Fibroblast of the conjunctiva (primary cell): ENCODE measurements at places on chromosomes 13 and 19.

- no peak for DNase-seq
These were observed 2.8 kb downstream of the MAST1 start for GRCh38 chr19:12841094-12841493.

- no peak for DNase-seq
These were observed 549.6 kb upstream of the SLC10A2 start for GRCh38 chr13:103615771-103616170.

DNA sequence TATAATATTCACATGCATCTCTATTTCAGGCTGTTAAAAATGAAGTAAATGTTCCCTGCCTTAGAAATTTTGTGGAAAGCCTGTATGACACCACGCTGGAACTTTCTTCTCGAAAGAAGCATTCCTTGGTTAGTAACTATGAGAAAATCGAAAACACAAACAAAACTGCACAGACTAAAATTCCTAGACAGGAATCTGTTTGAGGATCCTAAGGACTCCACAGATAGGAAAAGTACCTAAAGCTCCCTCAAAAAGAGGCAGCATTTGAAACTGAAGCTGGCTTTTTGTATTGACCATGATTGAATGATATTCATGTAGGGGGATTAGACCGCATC is 103.4 kb downstream of the FRY start:
- no peak for DNase-seq

- DNase-seq, result no peak
These were observed 289.8 kb downstream of the COG6 start for GRCh38 chr13:39945226-39945625.

- DNase-seq, result no peak
These were observed 115.6 kb downstream of the SLC7A1 start for GRCh38 chr13:29479716-29480492.

- peak; percentile 41 for DNase-seq
These were observed 83.6 kb upstream of the ARHGEF7 start for GRCh38 chr13:111031531-111031961.

GRCh38 chr13:89982407-89983095 is 1364.9 kb upstream of the MIR17HG start:
- DNase-seq, result peak; percentile 26

DNA sequence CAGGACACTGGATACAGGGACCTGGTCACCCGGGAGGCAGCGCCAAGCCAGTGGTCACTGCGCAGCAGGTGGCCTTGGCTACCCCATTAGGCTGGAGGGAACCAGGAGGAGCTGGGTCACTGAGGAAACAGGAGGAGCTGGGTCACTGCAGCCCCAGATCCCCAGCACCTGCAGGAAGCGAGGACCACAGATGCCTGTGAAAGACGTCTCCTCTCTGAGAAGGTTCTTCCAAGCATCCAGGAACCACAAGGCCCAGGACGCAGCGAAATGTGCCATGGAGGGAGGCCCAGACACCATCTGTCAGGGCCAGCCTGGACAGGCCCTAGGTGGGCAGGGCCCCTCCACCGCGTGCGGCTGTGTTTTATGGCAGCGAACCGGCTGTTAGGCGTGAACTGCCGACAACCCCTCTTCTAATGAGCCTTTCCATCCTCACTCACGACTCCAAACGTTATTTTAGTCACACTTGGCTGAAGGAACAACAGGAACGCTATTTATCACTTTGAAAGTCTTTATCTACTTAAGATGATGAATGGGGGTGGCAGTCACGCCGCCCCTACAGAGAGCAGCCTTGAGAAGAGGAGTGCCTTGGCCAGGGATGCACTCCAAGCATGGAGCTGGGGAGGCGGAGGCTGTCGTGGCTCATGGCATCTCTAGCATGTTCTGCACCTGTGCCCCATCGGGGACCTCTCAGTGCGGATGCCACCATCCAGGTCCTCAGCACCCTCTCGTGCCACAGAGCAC is 53.3 kb downstream of the CEBPG start:
- no peak for DNase-seq

DNA sequence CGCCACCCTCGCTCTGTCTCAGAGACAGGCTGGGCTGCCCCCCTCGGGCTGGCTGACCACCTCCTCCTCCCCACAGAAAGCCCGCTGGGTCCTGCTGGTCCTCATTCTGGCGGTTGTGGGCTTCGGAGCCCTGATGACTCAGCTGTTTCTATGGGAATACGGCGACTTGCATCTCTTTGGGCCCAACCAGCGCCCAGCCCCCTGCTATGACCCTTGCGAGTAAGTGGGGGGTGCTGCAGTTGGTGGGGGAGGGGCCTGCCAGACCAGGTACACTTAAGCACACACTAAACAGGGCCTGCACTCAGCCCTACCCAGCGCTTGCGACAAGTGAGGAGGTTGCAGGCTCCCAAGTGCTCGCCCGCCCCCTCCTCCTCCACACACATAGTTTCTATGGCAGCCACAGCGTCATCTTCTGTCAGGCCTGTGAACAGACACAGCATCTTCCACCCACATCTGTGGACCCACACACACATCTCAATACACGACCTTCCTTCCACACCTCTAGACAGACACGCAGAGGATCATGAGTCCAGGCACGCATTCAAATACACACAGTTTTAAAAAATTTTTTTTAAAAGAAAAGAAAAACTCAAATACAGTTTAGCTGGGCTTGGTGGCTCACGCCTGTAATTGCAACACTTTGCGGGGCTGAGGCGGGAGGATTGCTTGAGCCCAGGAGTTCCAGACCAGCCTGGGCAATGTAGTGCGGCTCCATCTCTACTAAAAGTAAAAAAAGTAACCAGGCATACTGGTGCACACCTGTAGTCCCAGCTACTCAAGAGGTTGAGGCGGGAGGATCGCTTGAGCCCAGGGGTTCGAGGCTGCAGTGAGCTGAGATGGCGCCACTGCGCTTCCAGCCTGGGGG is 18.4 kb downstream of the PLD3 start:
- peak; percentile 3 for DNase-seq

GRCh38 chr13:110525328-110526319 is 35.9 kb downstream of the RAB20 start:
- no peak for DNase-seq

DNA sequence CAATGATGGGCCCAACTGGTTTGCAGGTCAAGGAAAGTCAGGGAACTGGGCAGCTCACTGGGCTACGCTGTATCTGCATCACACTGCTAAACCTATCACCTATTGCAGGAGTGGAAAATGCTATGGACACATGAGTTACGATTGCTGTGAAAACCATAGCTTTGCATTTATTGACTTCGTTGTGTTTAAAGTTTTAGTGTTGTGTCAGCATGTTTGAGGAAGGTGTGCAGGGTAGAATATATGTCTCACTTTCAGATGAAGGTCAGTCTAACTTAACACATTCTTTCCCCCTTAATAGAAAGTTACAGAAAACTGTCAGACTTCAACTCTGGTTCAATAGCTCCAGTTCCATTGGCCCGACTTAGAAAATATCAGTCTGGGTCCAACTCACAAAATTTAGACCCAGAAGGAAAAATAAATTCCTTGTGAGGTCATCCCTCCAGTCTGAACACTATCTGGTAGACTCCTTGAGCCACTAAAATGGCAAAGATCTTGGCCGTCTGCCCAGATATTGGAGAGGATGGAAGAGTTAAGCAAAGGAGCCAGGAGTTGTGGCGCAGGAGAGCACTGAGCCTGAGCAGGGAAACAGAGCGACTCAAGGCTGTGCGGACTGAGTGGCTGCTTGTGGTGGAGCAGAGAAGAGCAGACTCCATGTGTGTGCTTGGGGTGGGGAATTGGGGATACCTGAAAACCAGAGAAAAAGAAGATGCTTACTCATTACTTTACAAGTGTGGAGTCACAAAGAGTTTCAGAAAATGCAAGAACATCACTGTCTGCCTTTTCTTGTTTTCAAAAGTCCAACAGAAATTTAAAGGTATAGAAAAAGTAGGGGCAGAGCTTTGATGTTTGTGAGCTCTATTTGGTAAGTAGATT is 518.5 kb downstream of the FGF9 start:
- no peak for DNase-seq

DNA sequence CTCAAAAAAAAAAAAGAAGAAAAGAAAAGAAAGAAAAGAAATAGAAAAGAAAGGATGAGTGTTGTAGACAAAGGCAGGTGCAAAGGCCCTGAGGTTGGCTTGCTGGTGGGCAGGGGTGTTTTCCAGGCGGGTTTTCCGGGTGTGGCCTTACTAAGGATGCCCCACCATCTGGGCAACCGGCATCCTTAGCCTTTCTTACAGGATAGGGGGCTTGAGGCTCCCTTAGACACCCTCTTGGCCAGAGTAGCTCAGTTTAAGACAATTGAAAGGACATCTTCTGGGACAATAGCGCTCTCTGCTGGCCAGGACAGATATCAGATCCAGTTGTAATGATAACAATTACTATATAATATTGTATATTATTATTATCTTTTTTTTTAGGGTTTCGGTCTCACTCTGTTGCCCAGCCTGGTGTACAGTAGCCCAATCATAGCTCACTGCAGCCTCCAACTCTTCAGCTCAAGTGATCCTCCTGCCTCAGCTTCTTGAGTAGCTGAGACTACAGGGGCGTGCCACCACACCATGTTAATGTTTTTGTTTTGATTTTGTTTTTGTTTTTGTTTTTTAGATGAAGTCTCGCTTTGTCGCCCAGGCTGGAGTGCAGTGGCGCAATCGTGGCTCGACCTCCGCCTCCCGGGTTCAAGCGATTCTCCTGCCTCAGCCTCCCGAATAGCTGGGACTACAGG is 1.4 kb upstream of the QTRT1 start:
- DNase-seq, result peak; percentile 40

GRCh38 chr19:50896591-50897190 is 14.5 kb downstream of the KLK4 start:
- no peak for DNase-seq

- DNase-seq, result peak; percentile 31
These were observed at the start of gene SYDE1 for GRCh38 chr19:15107061-15108010. SYDE1 (plus strand) TSS chr19:15107401; CDS start chr19:15107434, 33 bp downstream.

GRCh38 chr13:112073245-112074138 is 6.5 kb downstream of the SOX1 start:
- DNase-seq, result no peak

DNA sequence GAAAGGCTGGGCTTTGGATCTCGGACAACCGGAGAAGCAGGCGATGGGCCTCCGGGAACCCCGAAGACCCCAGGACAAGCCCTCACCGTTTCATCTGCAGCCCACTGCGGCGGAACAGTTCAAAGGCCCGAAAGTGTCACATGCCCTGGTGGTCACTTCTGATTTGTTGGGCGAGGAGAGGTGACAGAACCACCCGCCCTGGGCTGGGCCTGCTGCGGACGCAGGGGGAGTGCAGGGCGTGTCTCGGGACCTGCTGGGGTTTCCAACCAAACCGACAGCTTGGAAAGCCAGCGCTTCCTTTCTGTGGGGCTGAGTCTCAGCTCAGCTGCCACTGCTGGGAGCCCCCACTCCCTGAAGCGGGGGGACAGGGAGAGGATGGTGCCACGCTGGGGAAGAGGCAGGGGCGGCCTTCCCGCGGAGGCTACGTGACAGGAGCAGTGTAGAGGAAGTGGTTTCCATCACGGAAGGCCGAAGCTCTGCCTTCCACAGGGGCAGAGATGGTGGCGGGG is 22.8 kb upstream of the ZBTB7A start:
- DNase-seq, result no peak

GRCh38 chr13:25660996-25661395 is 289.2 kb downstream of the ATP8A2 start:
- no peak for DNase-seq

GRCh38 chr19:1825909-1826556 is 14.0 kb upstream of the ATP8B3 start:
- DNase-seq, result peak; percentile 37

DNA sequence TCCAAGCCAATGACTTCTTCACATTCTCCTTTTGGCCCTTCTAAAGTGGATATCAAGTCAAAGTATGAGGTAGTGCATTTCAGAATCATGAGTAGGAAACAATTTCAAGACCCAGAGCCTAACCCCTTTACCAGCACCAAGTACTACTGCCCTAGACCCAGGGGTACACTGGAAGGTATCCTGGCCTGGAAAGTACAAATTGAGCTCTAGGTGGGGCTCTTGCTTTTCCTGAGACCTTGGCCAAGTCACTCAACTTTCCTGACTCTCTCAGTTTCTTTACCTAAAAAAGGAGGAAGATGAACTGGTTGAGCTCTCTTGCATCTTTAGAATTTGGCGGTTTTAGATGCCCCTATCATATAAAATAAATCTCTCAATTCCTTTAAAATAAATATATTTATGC is 204.7 kb downstream of the FGF14 start:
- DNase-seq, result no peak

GRCh38 chr19:35156673-35157014 is 2.1 kb downstream of the FXYD5 start:
- DNase-seq, result no peak

DNA sequence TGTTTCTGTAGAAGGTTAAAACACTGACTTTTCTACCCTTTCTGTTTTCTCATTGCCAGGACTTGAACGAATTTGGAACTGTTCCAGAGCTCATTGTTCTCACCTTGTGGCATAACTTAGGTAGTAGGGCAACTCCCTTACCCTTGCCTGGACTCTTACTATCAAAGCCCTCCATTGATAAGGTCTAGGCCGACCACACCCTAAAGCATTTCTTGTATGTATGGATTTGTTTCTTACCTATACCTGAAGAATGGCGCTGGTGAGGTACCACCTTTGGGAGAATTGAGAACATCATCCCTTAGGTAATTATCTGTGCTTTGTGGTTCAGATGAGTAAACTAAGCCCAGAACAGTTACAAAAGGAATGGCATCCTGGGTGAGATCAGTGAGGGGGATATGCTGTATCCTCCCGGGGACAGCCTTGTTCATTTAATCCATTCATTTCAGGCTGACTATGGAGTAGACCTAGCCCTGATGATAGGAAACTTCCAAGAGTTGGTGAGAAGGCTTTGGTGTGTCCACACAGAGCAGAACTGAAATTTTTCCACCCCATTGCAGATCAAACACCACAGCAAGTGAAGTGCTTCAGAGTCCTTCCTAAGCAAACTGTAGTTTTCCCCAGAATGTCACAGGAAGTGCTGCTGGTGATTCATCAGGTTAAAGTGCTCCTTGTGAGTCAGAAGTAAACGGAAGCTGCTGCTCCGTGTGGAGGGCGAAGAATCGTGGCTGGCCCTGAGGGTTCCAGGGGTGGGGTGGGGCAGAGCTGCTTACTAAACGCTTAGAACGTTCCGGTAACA is 113.0 kb downstream of the TEX26 start:
- peak; percentile 79 for DNase-seq

DNA sequence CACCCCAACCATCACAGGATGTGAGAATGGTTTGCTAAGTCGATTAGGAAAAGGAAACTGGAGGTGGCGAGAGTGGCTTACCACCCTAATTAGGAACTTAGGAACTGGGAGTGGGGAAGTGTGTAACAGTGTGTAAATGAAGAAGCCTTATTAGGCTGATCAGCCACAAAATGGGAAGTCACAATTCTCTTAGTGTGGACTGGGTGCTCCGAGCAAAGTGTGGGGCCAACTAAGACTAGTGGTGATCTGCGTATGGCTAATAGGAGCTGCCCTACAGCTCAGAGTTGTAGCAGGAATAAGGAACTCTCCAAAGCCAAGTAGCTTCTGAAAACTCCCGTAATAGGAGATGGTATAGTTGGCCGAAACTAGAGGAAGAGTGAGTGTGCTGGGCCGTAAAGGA is 7.6 kb downstream of the SIGLEC11 start:
- no peak for DNase-seq
